ENCODE measurements at places on chromosomes 5 and 9.

DNA sequence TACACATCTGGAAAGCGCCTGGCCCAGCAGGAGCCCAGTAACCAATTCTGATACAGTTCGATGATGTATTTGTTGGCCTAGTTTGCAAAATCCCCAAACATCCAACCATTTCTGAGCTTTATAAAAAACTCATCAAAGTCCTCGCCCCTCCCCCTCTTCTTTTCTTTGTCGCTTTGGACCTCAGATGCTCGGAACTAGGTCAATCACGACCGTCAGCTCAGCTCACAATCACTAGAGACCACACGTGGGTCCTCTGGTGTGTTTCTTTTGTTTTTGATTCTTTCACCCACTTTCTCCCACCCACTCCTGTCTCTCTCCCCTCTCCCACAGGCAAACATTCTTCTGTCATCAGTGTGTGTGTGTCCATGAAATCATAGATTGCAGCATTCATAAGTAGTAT lies 26.7 kb upstream of the ZBTB43 start:
- no peak for DNase-seq

- no peak for DNase-seq
Observed at GRCh38 chr9:130992682-130993032, 16.3 kb upstream of the LAMC3 start.

DNA sequence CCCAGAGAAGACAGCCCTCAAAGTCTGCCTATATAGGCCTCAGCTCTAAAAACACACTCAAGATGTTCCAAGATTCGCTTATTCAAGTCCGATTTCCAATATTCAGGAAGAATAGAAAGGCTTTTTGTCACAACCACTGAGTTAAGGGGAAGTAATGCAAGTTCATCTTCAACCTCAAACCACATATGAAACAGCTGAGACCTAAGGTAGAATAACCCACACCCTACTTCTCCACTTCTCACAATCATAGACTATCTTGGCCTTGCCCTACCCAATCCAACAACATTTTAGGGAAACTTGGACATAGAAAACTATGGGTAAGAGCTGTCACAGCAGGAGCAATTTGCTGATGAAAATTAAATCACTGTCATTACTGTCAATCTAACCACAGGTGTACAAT lies 152.0 kb upstream of the LRRTM2 start:
- DNase-seq, result no peak

GRCh38 chr5:126694403-126694802 lies 82.5 kb upstream of the LMNB1 start:
- DNase-seq, result no peak

DNA sequence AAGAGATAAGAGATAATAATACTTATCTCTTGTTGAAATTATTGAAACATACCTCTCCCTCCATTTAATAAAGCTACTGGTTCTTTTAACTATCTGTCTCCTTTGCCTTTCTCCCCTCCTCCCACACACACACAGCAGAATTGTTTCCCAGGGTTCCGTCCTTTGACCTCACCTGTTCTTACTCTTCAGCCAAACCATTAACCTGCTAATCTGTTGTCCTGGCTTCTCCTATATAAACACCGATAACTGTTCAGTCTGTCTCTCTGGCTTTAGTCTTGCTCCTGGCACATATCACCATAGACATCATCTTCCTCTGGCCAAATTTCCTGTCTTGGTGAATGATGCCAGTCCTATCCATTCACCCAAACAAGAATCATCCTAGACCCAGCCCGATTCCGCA lies 7.7 kb downstream of the RHOBTB3 start:
- DNase-seq, result no peak

GRCh38 chr5:143979044-143979690 lies 167.2 kb downstream of the HMHB1 start:
- no peak for DNase-seq

DNA sequence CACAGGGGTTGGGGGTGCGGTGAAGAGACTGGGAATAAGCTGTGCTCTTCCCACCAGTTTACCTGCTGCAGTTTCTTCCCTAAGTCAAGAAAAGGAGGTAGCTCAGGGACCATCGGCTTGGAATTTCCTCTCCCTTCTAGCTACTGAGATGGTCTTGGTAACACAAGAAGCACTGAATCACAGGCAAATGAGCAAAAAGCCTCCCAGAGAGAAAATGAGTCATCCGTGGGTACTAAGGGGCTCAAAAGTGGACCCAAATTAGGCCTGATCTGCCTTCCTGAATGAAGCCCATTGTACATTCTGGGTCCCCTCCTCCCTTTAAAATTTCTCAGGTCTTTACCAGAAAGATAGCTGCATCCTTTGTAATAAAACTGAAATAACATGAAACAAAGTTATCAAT lies 49.9 kb downstream of the PTPN3 start:
- DNase-seq, result no peak

GRCh38 chr5:124512952-124513632 lies 233.3 kb downstream of the ZNF608 start:
- DNase-seq, result no peak

GRCh38 chr9:34694811-34695210 lies 3.7 kb upstream of the CCL19 start:
- DNase-seq, result no peak

GRCh38 chr9:38412751-38413150 lies 11.5 kb downstream of the IGFBPL1 start:
- no peak for DNase-seq

GRCh38 chr9:92846662-92847145 lies 31.1 kb downstream of the ZNF484 start:
- DNase-seq, result no peak

DNA sequence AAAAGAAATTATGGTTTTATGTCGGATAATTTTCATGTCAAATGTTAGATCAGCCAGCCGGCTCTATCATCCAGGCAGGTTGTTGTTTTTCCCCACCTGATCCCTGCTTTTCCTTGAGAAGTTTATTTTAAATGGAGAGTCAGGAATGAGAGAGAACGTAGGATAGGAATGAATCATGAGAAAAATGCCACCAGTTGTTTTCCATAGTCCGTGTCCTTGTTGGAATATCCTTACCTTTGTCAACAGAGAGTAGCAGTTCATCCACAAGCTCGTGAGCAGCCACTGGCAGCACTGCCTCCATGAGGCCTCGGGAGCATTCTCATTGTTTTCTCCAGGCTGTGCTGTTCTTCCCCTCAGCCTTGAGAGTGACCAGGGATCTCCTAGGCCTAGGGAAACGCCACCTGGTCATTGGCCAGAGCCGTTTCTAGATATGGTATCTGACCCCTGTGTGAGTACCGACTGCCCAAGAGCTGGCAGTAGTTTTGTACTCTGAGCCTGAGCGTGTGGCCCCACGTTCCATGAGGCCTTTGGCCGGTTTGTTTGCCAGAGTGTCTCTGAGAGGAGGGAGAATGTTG lies 293.3 kb downstream of the FANCC start:
- DNase-seq, result no peak

DNA sequence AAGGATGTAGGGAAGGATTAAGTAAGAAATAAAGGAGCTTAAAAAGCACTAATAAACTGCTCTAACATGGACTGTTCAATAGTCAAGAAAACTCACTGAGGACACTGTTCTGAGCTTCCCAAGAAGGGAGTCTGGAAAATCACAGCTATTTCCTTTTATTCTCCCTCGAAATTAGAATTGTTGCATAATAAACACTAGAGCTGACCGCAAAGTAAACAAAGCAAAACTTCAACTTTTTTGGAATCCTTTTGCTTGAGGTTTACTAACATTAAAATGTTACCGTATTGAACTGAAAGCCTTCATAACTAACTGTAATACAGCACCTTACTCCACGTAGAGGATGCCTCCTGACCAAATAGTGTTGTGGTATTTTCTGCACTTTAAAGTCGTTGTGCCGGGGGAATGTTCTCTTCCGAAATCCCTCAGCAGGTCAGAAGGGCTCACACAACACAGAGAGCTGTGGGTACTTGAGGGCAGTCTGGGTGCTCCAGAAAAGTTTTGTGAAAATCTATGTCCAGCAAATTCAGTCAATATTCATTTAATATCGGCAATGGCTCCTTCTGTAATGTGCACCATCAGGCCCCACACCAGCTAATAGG lies 59.2 kb downstream of the TTLL11 start:
- no peak for DNase-seq

DNA sequence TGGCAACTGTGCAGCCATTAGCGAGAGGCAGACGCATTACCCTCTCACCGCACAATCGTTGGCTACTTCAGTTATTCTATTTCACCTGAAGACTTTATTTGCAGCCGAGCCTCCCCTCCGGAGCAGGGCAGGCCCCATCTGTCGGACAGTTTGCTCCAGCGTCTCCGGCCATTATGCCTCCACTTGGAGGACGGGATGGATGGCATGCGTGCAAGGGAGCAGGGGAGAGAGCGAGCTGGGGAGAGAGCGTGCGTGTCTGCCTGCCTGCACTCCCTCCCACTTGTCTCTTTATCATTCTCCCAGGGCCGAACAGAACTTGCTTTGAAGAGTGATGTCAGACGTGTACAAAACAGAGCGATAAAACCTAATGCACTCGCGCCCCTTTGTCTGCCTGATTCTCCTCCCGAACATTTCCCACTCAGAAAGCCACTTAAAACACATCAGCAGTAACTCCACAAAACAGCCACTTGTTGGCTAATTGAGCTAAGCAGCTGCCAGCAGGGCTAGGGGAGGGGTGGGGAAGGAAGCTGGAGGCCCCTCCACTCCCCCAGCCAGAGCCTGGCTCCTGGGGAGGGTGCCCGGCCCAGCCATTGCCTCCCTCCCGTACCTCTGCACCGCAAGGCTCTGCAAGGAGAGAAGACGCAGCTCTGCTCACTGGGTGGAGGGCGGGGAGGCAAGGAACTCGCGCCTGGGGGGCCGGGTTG lies 43.4 kb upstream of the FUBP3 start:
- no peak for DNase-seq

- no peak for DNase-seq
Observed at GRCh38 chr5:95958310-95959014, 3.2 kb downstream of the ELL2 start.

DNA sequence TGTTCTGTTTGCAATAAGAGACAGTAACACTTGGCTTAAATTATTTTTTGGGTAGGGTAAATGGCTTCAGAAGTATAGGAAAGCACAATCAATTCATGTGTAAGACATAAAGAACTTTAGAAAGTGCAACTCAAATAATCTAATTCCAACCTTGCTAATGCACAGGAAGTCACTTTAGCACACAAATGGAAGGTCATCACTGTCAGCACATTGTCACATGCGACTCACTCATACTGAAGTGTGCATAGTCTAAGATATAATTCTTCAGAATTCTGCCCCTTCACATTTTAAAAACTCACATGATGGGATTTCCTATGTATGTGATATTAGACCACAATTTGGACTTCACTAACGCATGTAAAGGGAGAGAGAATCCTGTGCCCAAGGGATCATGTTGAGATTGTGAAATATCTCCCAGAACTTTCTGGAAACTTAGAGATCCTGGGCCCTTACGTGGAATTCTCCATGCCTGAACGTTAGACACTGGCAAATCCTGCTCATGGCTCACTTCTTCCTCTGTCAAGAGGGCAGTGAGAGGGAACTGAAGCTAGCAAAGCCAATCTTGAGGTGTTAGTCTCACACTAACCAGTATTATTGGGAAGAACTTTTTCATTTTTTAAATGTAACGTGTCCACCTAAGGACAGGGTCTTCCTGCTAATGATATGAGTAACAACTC lies 403.2 kb upstream of the PTGER4 start:
- DNase-seq, result no peak

DNA sequence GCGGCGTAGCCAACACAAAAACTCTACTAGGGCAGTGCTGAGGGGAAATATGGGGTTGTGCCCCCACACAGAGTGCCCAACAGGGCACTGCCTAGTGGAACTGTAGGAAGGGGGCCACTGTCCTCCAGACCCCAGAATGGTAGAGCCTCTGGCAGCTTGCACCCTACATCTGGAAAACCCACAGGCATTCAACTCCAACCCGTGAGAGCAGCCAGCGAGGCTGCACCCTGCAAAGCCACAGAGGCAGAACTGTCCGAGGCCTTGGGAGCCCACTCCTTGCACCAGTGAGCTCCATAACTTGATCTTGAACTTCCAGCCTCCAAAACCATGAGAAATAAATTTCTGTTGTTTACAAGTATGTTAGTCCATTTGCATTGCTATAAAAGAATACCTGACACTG lies 27.7 kb downstream of the GRAMD2B start:
- no peak for DNase-seq

- DNase-seq, result no peak
Observed at GRCh38 chr9:68545033-68545705, 4.5 kb upstream of the TMEM252 start.

- no peak for DNase-seq
Observed at GRCh38 chr5:138053554-138053953, 20.7 kb upstream of the FAM13B start.

- DNase-seq, result no peak
Observed at GRCh38 chr9:14652729-14653377, 40.4 kb downstream of the ZDHHC21 start.

GRCh38 chr5:85304524-85304923 lies 919.8 kb upstream of the EDIL3 start:
- DNase-seq, result no peak

DNA sequence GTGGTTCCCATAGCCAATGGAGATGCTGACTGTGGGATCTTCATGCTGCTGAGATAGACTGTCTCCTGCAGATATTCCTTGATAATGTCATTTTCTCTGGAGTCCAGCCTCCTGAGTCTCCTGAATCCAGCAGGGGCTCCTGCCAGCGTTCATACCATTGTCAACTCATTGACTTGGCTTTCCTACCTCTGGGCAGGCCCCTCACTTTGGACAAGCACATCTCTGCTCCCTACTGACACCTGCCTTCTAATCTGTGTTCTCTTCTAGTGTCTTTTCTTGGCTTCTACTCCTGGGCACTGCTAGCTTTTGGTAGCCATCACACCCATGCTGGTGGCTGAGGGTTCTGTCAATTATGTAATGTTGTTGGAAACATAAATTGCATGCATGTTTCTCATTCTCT lies 138.0 kb downstream of the ADCY2 start:
- no peak for DNase-seq

- no peak for DNase-seq
Observed at GRCh38 chr9:113634596-113635515, 171.3 kb downstream of the RGS3 start.

DNA sequence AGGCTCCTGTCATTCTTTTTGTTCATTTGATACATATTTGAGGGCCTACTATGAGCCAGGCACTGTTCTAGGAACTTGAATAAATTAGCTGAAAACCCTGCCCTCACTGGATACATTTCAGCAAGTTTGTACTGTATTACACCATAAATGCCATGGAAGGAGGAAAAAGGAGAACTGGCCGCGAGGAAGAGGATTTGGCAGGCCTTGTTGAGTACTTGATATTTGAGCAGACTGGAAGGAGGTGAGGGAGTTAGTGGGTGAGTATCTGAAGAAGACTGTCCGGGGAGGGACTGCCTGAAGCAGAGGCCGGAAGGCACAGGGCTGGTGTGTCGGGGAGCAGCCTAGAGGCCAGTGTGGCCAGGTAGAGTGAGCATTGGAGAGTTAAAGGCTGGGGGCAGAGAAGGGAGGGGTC lies 4.5 kb downstream of the SNX30 start:
- no peak for DNase-seq

Data from T-helper 17 cell (primary cell).